ENCODE measurements at places on chromosomes 12 and 14. TPM values are rescaled to one million over a fixed set of nuclear protein-coding genes. Genes with fewer than 3 reads are reported as not detected.

Gene A2M
- total RNA-seq, result not detected

Gene SUDS3
- total RNA-seq, result 26.5 TPM

DNA sequence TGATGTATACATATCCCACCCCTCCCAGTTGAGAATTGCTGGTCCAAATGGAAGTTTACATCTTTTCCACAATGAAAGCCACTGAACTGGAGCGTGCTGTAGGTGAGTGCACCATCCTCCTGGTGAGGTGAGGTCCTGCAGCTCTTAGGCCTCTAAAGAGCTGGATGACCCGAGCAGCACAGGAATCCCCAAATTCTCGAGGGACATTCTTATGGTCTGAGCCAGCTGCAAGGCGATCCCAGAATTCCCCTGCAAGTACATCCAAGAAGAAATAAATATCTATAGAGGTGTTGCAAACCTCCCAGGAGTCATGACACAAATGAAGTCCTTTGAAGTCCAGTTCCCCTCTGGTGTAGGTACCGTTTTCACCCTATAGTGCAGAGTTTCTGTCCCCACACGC, 24.0 kb downstream of the TMEM132C start:
- no peak for DNase-seq

- DNase-seq, result no peak
Observed at GRCh38 chr14:62854951-62855350, 190.3 kb downstream of the KCNH5 start.
